ENCODE measurements at places on chromosomes 4 and X.

DNA sequence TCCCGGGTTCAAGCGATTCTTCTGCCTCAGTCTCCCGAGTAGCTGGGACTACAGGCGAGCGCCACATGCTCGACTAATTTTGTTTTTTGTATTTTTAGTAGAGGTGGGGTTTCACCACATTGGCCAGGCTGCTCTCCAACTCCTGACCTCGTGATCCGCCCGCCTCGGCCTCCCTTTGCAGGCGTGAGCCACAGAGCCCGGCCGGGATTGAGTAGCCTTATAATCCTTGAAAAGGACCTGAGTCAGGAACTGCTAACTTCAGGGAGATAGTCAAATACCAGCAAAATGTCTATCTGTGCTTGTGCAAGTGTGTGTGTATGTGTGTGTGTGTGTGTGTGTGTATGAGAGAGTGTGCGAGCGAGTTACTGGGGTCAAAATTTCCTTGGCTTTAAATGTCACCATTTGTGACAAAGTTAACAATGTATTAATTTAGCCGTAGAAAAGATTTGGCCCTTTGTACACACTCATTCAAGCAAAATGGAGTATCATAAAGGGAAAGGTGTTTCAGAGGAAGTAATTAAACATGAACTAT, 1.8 kb upstream of the KDM6A start:
- DNase-seq, result no peak

DNA sequence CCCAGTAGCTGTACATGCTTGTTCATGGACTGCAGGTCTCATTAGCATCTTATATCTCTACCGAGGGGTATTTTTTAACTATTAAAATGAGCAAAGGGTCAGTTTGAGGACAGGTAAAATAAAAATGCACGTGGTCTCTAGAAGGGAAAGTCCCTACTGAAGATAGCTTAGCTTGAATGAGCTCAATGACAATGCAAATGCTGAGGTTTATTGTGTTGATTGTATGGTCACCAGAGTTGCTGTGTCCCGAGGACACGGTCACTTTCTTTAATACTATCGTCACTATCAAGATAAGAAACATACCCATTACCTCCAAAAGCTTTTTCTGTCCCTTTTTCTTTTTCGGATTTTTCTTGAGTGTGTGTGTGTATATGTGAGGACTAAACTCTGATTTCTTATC, 250.5 kb upstream of the PRKX start:
- DNase-seq, result no peak

- no peak for DNase-seq
Measured at GRCh38 chr4:93232883-93233282, 595.7 kb upstream of the ATOH1 start.

- DNase-seq, result no peak
Measured at GRCh38 chr4:76090241-76090691, 15.8 kb downstream of the ART3 start.

DNA sequence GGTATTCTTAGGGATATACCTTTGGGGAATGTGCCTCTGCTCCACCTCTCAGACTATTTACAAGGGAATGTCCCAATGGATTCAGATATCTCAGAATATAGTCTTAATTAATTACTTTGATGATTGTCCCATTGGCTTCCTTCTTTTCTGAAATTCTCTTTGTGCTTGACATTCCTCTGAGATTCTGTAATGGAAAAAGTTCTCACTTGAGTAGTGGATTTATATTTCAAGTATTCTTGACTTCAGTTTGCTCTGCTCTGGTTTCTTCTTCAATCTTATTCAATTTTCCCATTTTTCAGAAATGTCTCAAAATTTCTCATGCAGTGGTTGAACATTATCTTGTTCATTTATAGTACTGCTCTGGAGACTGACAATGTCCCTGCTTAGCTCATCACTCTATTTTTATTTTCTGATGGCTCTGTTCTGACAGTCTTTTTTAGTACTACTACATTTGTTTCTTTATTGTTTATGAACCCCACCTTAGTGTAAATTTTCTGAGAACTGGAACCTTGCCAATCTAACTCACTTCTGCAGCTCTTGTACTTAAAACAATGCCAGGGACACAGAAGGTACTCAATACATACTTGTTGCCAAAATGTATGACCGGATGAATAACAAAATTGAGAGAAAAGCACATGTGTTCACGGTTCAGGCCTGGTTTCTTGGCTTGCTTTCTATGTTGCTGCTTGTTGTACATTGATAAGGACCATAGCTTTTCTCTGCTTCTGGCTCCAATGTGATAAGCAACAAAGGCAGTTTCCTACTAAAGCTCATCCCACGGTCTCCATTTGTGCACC, 471.7 kb downstream of the GASK1B start:
- DNase-seq, result no peak

DNA sequence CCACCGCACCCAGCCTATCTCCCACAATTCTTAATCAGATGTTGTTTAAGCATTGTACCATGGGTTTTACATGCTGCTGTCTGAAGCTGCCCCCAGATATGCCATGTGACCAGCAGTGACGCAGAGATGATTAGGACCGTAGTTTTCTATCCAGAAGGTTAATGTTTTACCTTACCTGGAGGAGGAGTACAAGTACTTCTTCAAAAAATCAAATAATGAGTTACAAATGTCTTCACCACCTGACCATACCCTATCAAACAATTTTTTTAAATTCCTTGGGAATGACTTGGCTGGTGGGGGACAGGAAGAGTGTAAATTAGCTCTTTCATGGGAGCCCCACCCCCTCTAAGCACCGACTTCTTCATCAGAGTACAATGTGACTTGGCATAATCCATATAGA, 16.2 kb upstream of the SGMS2 start:
- DNase-seq, result no peak

- DNase-seq, result no peak
Measured at GRCh38 chrX:54810532-54810931, 3.0 kb downstream of the MAGED2 start.

DNA sequence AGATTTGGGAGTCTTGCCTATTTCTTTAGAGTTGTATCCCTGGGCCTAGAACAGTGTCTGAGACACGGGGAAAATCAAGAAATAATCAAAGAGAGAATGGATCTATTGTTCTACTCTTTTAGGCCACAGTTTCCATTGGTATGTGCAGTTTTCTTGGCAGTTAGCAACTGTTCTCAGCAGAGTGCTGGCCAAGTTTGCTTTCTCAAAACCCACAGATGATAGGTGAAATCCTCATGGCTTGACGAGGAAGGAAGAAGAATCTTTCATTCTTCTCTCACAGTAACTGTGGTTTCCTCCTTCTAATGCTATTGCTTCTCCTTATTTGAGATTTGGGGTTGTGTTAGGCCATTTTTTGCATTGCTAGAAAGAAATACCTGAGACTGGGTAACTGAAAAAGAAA, 42.2 kb downstream of the AGA start:
- DNase-seq, result no peak

DNA sequence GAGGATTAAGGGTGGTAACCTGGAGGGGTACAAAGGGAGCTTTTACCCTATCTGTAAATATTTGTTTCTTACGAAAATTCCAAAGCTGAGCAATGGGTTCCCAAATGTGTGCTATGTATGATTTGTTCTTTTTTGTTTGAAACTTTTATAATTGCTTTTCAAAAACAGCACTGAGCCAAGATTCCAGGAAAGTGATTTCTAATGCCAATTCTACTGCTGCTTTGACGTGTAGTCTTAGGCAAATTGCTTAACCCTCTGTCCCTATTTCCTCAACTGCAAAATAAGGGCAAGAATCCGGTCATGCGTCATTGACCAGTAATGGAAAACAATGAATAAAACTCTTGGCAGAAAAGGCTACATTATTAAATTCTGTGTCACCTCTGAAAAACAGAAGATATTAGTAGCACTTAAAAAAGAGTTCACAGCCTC, 454.7 kb downstream of the IL15 start:
- no peak for DNase-seq

- DNase-seq, result no peak
Measured at GRCh38 chr4:27248829-27249228, 388.2 kb downstream of the STIM2 start.

GRCh38 chr4:184100297-184100885, 117.3 kb downstream of the ENPP6 start:
- peak; percentile 64 for DNase-seq

GRCh38 chr4:10750714-10751113, 66.1 kb upstream of the CLNK start:
- no peak for DNase-seq

DNA sequence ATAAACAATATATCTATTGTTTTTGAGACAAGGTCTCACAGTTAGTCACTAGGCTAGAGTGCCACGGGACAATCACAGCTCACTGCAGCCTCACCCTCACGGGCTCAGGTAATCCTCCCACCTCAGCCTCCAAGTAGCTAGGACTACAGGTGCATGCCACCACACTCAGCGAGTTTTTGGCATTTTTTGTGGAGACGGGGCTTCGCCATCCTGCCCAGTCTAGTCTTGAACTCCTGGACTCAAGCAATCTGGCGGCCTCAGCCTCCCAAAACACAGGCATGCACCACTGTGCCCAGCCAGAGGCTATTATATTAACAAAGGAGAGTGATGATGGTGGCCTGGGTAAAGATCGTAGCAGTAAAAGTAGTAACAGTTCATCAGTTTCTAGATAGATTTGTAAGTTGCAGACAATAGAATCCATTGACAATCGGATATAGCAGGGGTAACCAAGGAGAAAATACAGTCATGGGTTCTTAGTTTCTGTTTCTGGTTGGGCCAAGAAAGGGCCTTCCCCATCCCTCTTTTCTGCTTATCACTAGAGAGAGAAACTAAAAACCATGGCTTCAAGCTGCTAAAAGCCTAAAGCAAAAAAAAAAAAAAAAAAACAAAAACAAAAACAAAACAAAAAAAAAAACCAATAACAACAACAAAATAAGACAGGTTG, 60.6 kb downstream of the ANXA10 start:
- DNase-seq, result no peak

GRCh38 chr4:176492646-176493302, 173.0 kb downstream of the SPCS3 start:
- DNase-seq, result no peak

DNA sequence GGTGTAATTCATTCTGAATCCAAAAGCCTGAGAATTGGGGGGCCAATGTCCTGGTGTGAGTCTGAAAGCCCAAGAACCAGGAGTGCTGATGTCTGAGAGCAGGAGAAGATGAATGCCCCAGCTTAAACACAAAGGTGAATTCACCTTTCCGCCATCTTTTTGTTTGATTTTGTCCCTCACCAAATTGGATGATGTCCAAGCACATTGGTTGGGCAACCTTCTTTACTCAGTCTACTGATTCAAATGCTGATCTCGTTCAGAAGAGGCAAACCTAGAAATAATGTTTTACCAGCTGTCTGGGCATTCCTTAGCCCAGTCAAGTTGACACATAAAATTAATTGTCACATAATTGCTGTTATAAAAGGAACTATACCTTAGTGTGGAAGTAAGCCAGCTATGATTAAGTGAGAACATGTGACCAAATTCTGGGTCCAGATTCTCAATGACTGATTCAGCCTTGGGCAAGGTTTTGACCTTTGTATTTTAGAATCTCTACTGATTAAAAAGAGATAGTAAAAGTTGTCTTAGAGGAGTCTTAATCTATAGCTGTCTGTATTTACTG, 34.5 kb upstream of the SLC4A4 start:
- DNase-seq, result no peak

- DNase-seq, result peak; percentile 8
Measured at GRCh38 chr4:101806914-101807313, 16.4 kb downstream of the BANK1 start.

DNA sequence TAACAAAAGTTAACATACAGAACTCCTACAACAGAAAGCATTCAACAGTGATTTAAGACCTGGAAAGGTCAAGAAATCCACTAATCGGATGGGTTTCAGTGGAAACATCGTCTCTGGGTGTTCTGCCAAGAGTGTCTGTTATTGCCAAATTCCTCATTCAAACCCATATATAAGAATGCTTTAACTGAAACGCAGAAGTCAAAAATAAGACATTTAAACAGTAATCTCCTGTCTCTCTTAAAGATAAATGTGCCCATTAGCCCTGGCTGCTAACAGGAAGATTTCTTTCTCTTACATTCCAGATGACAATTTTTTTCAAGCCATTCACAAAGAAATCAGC, 31.5 kb downstream of the DCTD start:
- DNase-seq, result no peak

DNA sequence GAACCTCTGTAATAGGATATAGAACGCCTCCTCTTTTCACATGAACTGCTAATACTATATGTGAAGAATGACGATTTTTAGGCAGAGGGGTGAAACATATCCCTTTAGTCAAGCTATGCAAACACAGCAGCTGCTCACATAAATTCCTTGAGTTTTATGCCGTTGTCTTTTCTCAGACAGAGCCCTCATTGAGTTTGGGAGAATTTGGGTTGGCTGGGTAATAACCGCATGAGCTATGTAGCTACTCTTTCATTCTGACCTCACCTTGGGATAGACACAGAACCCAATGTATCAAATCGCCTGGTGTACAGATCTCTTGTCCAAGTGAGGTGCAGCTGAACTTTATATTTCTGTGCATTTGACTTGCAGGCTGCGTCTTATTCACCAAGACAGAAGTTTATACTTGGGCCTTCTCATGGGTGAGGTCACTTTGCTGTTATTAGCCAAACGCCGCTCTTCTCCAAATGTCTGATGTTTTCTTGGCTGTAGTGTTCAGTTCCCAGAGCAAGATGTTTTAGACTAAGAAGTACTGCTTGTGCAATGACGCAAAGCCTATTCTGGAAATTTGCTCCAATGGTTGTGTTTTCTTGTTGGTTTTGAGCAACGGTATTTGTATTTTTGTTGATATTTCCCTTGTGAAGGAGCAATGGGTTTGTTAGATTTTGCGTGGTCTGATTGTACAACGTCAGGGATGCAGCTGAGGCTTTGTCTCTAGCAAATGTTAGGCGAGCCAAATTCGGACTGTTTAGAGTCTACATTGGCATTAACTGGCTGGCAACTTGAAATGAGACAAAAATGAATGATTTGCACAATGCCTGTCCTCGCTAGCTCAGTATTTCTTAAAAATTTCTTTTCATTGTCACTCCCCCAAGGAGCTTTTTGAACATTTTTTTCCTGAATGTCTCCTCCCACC, 11.2 kb upstream of the SPARCL1 start:
- no peak for DNase-seq

DNA sequence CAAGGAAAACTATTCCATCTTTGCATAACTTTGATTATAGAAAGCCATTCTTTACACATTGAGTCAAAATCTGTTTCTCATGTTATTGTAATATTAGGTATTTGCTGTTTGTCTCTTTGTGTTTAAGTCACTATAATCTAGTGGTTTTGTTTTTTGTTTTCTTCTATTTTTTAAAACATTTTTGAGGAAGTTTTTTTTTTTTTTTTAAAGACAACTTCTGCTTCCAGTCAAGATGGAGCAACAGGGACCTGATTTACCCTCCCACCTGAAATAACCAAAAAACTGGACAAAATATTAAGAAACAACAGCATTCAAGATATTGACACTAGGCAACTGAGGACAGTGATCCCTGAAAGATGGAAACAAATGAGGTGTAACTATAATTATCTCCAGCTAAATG, 18.4 kb upstream of the NSUN7 start:
- no peak for DNase-seq

Data from HEK293T (cell line).